ENCODE measurements at places on chromosomes 11 and 22. TPM values are rescaled to one million over a fixed set of nuclear protein-coding genes. Genes with fewer than 3 reads are reported as not detected.

DNA sequence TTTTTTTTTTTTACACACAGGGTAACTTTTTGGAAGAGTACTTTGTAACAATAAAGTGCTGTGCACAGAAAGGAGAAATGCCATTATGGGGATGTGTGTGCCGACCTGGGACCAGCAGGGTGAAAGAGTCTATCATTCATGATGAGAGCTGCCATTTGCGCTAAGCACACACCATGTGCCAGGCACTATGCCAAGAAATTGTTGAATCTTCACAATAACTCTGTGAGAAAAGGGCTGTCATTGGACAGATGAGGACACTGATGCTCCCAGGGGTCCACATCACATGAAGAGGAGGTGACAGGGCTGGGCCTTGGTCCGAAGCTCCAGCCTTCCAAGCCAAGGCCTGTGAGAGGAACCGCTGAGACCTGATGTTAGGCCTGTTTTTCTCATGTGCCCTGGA, 5.6 kb downstream of the DUSP18 start:
- no peak overlapping the region for H3K4me3 ChIP-seq
- DNase-seq = no peak
- no peak overlapping the region for H3K27ac ChIP-seq
- peaks cover 23% of the 10 kb centered on the region for H3K36me3 ChIP-seq
- peaks cover 9% of the 10 kb centered on the region for H3K4me1 ChIP-seq

Gene TTC36
- total RNA-seq = 1.9 TPM

DNA sequence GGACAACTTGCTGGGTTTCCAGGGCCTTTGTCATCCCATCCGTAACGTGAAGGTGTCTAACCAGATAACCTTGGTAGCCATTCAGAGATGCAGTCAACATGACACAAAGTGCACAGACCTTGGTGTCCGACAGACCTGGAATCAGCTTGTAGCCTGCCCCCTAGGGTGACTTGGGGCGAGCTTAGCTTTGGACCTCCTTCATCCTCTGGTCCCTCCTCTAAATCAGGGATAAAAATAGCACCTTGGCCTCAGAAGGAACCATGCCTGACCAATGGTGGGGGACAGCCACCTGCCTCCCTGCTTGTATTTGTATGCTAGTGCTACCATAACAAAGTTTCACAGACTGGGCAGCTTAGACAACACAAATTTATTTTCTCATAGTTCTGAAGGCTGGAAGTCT, 3.7 kb downstream of the SNRPD3 start:
- no peaks in the 10 kb centered on the region for H3K27me3 ChIP-seq
- no peak for DNase-seq
- H3K4me1 ChIP-seq = peaks cover 28% of the 10 kb centered on the region
- peaks cover 47% of the 10 kb centered on the region for H3K36me3 ChIP-seq
- no peak overlapping the region for H3K27ac ChIP-seq

DNA sequence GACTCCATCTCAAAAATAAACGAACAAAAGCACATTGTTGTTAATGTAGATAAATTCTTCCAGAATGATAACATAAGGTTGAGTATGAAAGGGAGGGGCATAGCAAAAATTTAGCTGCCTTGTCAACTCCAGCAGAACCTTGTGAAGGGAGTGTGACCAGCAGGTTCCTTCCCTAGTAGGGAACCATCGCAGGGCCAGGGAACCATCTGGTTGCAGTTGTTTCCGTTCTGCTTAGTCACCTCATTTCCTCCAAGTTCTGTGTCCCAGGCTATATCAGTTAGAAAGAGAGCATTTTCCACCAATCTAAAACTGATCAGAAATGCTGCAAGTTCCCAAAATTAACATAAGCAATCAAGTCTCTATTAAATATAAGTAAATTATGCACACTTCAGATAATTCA, 126.7 kb upstream of the BLID start:
- H3K27me3 ChIP-seq = no peaks in the 10 kb centered on the region
- no peak overlapping the region for H3K4me3 ChIP-seq
- H3K36me3 ChIP-seq = no peaks in the 10 kb centered on the region

Gene BIK
- total RNA-seq = 0.87 TPM

GRCh38 chr22:34072585-34072984, 152.3 kb upstream of the LARGE1 start:
- no peaks in the 10 kb centered on the region for H3K4me1 ChIP-seq
- H3K4me3 ChIP-seq = no peak overlapping the region
- no peak for DNase-seq
- H3K27me3 ChIP-seq = no peaks in the 10 kb centered on the region
- H3K36me3 ChIP-seq = no peaks in the 10 kb centered on the region

DNA sequence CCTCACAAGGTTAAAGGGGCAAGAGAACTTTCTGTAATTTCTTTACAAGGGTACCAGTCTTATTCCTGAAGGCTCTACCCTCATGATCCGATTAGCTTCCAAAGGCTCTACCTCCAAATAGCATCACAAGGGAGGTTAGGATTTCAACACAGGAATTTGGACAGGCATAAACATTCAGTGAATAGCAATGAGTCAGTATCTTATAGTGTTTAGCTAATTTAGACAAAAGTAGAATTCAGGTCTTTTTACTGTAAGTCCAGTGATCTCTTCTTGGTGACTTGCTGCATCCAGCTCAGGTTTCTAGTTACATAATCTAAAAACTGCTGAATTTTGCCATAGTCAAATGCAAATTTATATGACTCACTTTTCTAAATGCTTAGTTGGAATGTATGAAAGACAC, 1995.6 kb upstream of the RAG2 start:
- no peak overlapping the region for H3K27ac ChIP-seq
- no peaks in the 10 kb centered on the region for H3K4me1 ChIP-seq
- H3K4me3 ChIP-seq = no peak overlapping the region
- no peaks in the 10 kb centered on the region for H3K27me3 ChIP-seq

DNA sequence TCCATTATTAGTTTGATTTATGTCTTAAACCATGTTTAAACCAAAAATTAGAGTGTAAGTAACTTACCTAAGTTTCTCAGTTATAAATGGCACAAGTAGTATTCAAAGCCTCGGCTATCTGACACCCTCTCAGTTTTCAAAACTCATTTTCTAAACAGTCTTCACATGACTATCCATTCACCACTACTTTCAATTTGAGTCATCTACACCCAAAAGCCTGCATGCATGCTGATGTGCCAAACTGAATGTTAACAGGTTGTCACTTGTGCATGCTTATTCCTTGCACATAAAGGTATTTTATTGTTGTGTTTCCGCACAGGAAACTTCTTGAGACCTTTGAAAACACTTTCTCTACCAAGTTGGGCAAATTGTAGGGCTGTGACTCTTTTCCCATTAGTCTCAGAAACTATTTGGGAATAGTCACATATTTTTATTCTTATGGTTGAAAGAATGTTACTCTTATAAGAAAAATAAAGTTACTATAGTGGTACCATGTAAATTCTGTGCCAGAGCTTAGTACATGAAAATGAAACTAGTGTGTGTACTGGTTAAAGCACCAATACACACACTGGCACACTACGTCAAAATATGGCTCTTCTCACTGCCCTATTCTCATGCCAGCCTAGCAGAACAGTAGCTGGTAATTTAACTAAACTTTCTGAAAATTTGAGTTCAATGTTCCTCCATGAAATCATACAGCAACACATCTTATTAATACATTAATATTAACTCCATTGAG, 2.2 kb upstream of the OR51E2 start:
- H3K27ac ChIP-seq = no peak overlapping the region
- H3K4me1 ChIP-seq = no peaks in the 10 kb centered on the region
- no peak for DNase-seq
- no peak overlapping the region for H3K4me3 ChIP-seq
- H3K27me3 ChIP-seq = no peaks in the 10 kb centered on the region
- no peaks in the 10 kb centered on the region for H3K36me3 ChIP-seq

Gene CADM1
- 222 TPM for total RNA-seq

Gene OR2D2
- total RNA-seq = not detected

DNA sequence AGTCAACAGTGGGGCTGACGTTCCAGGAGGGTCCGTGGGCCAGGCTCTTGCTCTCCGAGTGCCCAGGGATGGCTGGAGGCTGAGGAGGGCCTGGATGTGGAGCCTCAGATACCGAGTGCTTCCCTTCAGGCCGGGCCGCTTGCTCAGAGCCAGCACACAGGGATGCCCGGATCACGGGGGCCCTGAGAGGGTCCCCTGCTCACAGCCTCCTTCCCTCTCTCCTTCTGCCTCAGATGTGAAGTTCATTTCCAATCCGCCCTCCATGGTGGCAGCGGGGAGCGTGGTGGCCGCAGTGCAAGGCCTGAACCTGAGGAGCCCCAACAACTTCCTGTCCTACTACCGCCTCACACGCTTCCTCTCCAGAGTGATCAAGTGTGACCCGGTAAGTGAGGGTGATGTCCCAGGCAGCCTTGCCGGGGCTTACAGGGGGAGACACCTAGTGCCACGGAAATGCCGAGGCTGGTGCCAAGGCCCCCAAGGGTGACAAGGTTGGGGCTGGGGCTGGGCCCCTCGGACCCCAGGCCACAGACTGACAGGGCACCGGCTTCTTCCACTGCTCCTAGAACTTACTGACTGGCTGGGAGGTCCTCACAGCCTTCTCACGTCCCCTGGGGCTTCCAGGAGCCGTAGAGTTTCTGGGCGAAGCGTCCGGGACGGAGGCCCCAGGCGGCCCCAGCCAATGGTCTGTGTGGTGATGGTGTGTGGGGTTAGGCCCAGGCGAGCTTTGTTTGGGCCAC, 7.0 kb downstream of the CCND1 start:
- peaks cover 64% of the 10 kb centered on the region for H3K36me3 ChIP-seq
- H3K27me3 ChIP-seq = no peaks in the 10 kb centered on the region
- H3K4me3 ChIP-seq = no peak overlapping the region
- H3K4me1 ChIP-seq = peaks cover 15% of the 10 kb centered on the region
- peak; percentile 59 for DNase-seq

Gene CYB5R2
- total RNA-seq = 14.2 TPM

Gene DGCR6
- 3.1 TPM for total RNA-seq

Gene MS4A1
- total RNA-seq = 1.3 TPM

DNA sequence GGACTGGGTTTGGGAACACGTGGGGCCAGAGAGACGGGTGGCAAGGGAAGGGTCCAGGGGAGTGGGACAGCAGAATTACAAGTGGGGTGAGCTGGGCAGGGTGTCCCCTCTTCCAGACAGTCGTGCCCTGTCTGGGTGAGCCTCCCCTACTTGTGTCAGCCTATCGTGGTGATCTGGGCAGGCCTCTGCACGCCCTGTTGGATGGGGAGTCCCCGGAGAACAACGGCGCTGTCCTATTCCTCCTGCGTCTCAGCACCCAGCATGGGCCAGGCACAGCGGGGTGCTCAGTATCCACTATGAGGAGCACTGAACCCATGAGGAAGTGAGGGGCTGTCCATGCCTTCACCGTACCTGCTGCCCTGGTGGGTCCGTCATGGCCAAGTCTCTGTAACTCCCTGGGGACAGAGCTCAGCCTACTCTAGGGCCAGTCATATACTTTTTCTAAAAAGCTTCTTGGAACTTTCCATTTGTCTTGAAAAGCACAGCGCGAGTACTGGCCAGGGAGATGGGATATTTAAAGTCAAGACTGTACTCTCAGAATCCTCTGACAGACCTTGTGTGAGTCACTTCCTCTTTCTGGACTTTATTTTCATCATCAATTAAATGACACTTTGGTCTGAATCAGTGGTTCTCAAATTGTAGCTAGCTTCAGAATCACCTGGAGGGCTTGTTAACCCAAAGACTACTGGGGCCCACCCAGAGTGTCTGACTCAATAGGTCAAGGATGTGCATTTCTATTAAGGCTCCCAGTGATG, 81.7 kb upstream of the NECTIN1 start:
- no peaks in the 10 kb centered on the region for H3K36me3 ChIP-seq
- H3K27ac ChIP-seq = no peak overlapping the region
- H3K27me3 ChIP-seq = peaks cover 4% of the 10 kb centered on the region
- H3K4me1 ChIP-seq = no peaks in the 10 kb centered on the region
- no peak overlapping the region for H3K4me3 ChIP-seq

- H3K4me1 ChIP-seq = peaks cover 91% of the 10 kb centered on the region
- peaks cover 8% of the 10 kb centered on the region for H3K36me3 ChIP-seq
- H3K27ac ChIP-seq = peak overlapping the region; percentile 98
- DNase-seq = no peak
Measured at GRCh38 chr11:62553839-62554361, 7.3 kb upstream of the AHNAK start.

DNA sequence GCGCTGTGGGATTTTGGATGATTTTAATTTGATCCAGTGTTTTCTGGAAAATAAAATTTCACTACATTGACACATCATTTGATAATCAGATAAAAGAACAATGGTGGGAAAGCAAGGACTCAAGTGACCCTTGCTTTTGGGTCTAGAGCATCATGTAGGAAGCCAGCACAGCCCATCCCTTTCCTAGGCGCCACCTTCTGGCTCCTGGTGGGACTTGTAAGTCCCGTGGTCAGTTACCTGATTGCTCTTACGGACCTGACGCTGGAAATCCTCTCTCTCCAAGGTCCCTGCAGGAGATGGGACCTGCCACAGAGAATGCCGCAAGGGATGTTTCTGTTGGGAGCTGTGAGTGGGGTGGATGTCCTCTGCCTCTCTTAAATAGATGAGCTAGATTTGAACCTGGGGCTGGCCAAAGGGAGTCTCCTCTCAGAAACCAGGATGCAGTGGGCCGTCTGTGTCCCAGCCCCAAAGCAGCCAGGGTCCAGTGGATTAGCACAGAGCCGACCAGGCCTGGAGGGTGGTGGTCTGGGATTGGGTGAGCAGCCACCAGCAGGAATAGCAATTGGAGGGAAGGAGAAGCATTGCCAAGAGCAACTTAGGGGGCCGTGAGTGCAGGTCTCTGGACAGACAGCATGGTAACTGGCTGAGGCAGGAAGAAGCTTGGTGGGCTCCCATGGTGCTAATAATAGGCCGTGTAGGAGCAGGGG, 21.7 kb downstream of the TIMP3 start:
- no peak for DNase-seq
- no peak overlapping the region for H3K4me3 ChIP-seq
- peaks cover 29% of the 10 kb centered on the region for H3K36me3 ChIP-seq
- peaks cover 74% of the 10 kb centered on the region for H3K4me1 ChIP-seq

DNA sequence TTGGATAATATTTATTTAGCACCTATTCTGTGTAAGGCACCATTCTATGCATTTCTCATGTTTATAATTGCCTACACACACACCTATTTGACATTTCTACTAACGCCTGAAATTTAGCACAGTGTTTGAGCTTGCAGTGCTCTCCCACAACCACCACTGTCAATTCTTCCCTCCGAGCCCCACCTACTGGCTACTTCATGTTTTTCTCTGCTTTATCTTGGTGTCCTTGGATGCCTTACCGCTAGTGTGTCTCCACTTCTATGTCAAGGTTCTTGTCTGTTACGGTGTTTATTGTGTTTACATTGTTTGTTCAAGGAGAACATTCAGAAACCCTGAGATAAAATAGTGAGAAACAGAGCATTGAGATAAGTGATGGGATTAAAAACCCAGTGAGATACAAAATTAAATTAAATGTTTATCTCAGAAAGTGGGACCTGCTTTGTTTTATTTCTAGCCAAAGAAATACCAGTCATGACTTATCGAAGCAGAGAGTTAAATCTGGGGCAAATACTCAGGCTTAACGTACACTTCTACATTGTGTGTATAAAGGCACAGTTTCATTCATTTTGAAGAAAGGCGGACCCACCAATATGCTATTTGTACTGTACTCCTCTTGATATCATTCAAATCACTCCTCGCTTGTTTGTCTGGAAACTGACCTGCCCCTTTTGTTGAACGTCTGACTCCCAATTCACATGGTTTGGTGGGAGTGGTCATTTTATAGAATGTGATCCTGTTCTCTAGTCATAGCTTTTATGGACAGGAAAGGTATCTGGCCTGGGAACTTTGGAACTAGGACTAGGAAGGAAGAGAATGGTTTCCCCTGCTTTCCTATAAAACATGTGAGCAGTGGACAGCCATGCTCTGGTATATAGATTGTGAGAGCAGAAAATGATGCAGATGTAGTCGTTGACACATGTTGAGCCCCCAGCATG, 39.2 kb upstream of the SLC36A4 start:
- no peaks in the 10 kb centered on the region for H3K27me3 ChIP-seq
- H3K36me3 ChIP-seq = no peaks in the 10 kb centered on the region
- no peaks in the 10 kb centered on the region for H3K4me1 ChIP-seq
- DNase-seq = no peak
- H3K27ac ChIP-seq = no peak overlapping the region

Data from upper lobe of right lung (tissue), 1 donor.